ENCODE measurements at places on chromosomes 1 and 21.
A peak's percentile ranks its signal among the peaks of the same experiment; 100 is the strongest.

GRCh38 chr1:93575621-93576284 lies 105.9 kb downstream of the BCAR3 start:
- DNase-seq = no peak

GRCh38 chr1:227661495-227661894 lies 73.6 kb downstream of the JMJD4 start:
- no peak for DNase-seq

DNA sequence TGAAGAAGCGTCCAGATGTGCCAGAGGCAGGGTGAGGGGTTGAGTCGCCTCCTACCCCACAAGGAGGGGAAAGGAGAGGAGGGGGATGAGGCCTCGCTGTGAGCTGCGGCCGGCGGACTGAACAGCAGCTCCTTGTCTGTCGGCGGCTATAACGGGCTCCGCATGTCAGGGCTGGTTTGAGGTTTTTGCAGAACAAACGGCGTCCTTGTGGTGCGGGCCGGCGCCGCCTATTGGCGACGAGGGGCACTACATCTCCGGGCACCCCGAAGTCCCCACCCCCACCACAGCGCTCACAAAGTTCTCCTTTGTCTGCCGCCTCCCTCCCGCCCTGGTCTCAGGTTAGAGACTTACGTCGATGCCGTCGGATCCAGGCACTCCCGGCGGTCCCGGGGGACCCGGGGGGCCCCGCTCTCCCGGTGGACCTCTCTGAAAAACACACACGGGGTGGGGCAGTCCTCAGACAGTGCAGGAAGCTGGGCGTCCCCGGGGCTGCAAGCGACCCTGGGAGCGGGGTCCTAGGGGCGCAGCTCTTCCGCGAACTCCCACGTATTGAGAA lies 1.8 kb downstream of the COL9A2 start:
- DNase-seq = peak; percentile 85

- DNase-seq = no peak
Observed at GRCh38 chr21:40706176-40706575, 140.8 kb downstream of the DSCAM start.

- DNase-seq = no peak
Observed at GRCh38 chr1:208600456-208601190, 356.4 kb upstream of the PLXNA2 start.
